T47D (cell line): ENCODE measurements at places on chromosomes 2 and 18.
A peak's percentile ranks its signal among the peaks of the same experiment; 100 is the strongest.

- no peak for DNase-seq
These were observed 29.7 kb downstream of the CARF start for GRCh38 chr2:202941771-202942170.

- DNase-seq: no peak
These were observed 112.5 kb upstream of the GLI2 start for GRCh38 chr2:120622886-120623753.

DNA sequence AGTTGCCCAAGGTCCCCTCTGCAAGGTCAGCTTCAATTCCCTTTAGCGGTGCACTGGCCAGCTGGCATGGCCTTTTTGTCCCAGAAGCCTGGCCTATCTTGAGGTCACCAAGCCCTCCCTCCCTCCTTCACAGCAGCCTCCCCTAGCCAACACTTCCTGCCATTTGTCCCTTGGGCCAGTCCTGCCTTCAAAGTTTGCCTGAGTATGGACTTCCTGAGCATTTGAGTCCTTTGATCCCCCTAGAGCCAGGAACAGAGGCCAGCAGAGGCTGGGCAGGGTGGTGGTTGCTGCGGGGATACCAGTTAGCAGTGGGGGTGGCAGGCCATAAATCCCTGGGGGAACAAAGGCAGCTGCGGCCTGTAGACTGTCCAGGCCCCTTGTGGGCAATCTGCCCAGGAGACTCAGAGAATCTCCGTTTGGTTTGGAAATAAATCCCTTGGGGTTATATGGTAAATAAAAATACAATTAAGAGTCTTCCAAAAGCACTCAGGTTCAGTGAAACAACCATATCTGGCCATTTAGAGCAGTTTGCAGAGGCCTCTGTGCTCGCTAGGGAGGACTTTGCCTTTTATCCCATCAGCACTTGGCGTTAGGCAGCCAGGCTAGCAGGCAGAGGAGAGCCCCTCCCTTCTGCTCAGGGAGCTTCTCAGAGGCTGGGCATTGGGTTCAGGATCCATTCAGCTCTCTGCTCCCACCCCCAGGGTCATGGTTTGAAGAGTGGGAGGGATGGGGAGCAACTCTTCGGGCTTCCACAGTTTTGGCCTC lies 3.1 kb upstream of the HES6 start:
- DNase-seq: no peak

DNA sequence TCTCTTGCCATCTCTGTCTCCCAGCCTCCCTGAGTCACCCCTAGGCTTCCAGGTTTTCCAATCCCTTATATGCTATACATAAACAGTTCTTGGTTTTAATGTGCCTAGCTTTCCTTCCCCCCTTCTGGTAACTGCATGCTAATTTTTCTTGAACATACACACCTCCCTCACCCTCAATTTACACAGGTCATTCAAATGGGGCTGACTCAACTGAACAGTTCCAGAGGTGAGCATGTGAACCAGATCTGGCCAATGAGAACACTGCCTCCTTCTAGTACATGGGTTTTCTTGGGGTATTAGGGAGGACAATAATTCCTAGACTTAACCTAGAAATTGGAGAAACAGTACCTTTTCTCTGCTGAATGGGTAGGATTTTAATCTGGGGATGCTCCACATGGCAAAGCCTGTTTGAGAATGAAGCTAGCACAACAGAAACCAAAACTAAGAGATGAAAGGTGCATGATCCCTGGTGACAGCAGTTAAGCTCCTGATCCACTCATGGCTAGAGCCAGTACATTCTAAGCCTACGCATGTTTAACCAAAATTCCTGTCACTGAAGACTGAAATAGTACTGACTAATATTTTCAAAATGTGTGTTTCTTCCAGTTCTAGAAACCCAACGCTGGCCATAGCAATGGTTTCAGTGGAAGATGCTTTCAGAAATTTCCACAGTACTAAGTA lies 11.8 kb downstream of the SLC25A12 start:
- DNase-seq: no peak

DNA sequence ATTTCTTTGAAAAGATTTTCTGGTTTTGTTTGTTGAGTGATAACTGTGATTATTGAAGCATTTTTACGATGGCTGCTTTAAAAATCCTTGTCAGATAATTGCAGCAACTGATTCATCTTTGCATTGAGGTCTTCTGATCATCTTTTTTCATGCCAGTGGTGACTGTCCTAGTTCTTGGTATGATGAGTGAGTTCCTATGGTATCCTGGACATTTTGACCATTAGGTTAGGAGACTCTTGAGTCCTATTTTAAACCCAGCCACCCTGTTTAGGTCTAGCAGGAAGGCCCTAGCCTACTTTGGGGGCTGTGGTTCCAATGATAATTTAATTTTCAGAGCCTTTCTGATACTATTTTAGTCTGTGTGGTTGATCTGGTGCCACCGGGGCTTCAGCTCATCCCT lies 72.7 kb upstream of the REV1 start:
- no peak for DNase-seq

DNA sequence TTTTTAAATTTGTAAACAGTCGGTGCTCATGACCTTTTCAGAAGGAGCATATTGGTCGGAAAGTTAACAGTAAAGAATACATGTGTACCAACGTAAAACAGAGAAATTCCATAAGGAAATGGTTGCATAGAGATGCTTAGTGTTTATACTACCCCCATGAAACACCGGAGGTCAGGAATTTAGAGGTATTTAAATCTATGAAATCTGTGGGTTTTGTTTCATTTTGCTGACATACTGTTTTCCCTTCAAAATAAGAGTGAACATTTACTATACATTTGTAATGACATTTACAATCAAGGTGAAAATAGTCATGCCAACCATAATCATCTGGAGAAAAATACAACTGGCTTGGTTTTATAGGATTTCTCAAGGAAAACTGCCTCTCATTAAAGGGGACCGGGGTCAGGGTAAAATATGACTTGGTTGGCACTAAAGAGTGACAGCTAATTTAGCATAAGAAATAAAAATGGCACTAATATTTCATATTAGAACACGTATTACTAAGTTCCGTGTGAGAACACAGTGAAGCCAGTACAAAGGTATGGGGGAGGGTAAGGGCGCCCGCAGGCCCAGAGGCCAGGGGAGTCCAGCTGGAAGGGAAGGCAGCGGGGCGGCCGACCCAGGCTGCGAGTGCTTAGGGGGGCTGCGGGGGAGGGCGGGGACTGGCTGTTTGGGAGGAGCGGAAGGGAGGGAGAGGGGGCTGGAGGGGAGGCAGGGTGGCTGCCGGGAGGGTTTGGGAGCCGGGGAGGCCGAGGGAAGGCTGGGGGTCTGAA lies 1.1 kb upstream of the RNU4ATAC start:
- no peak for DNase-seq

GRCh38 chr2:155412598-155412997 lies 714.1 kb downstream of the KCNJ3 start:
- no peak for DNase-seq

DNA sequence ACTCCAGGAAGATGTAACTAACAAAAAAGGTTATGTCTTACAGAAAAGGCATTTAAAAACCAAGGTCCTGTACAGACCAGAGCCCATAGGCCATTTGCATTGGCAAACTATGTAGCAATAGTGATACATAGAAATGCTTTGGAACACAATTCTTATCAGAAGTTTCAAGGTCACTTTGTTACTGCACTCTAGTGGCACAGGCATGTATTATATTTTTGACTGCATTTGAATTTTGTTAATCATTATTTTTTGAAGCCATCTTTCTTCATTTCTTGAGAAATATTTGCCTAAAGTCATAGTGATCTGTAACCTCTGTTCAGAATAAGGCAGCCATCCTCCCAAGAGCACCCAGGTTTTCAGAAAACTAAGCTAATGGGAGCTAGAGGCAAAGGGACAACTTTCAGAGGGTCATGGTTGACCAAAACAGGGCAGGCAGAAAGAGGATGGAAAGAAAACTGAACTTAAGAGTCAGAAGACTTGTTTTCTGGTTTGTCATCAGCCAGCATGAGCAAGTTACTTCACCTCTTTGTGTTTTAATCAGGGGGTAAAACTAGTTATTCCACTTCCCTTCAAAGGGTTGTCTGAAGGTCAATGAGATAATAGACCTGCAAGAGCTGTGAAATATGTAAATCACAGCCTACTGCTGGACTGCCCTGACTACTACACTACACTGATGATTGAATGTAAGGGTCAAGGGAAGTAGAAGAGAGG lies 41.5 kb downstream of the SLC38A11 start:
- peak; percentile 15 for DNase-seq

DNA sequence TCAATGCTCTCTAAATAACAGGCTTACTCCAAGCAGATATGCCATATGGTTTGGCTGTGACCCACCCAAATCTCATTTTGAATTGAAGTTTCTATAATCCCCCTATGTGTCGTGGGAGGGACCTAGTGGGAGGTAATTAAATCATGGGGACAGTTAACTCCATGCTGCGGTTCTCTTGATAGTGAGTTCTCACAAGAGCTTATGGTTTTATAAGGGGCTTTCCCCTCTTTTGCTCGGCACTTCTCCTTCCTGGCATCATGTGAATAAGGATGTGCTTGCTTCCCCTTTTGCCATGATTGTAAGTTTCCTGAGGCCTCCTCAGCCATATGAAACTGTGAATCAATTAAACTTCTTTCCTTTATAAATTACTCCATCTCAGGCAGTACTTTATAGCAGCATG lies 302.7 kb upstream of the ZC3H15 start:
- DNase-seq: no peak

- DNase-seq: no peak
These were observed 334.2 kb upstream of the LRRTM1 start for GRCh38 chr2:80638783-80639182.

- no peak for DNase-seq
These were observed 47.8 kb downstream of the SLC4A3 start for GRCh38 chr2:219675221-219675620.

DNA sequence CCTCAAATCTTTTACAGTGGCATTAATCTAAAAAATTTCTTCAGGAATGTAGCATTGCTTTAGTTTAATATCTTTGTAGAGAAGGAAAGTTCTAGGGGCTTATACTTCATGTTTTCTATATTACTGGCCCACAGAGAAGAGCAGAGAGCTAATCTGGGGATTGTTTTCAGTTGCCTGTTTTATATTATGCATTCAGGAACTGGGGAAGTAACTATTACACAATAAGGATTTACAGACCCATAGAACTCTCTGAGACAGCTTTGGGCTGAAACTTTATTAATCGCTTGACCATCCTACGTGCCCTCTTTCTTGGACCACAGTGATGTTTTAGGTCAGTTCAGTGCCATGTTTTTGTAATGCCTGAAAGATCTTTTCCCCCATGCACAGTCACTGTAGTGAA lies 29.9 kb downstream of the BIRC6 start:
- no peak for DNase-seq

- DNase-seq: no peak
These were observed 44.8 kb downstream of the PARD3B start for GRCh38 chr2:204590063-204590462.

DNA sequence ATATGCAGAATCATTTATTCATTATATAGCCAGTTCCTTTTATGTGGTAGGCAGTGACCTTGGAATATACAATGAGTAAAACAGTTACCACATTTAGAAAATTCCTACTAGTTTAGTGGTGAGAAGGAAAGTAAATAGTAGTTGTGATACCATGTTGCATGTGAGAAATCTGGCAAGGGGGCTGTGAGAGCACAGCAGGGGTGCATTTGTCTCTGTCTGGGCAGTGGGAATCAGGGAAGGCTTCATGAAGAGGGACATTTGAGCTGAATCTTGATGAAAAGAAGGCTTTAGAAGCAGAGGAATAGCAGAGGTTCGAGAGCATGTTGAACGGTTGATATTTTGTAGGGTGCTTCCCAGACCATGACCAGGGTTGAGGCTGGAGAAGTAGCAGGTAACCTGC lies 78.7 kb downstream of the RAB3GAP1 start:
- no peak for DNase-seq

GRCh38 chr18:67590571-67591141 lies 74.1 kb upstream of the DSEL start:
- no peak for DNase-seq

- DNase-seq: peak; percentile 24
These were observed 11.4 kb downstream of the CRYGD start for GRCh38 chr2:208112969-208113368.

DNA sequence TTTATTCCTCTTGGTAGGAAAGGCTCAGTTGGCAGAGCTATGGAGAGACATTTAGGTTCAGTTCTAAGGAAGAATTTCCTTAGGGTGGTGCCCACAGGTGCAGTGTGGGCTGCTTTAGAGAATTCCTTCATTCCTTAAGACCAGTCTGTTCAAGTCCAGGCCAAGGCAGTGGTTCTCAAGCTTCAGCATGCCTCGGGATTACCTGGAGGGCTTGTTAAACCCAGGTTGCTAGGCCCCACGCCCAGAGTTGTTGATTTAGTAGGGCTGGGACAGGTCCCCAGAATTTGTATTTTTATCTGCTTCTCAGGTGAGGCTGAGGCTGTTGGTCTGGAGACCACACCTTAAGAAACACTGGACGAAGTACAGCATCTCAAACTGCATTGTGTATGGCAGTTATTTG lies 68.9 kb downstream of the CERS6 start:
- DNase-seq: no peak

GRCh38 chr2:237593596-237594320 lies 3.2 kb upstream of the RAB17 start:
- DNase-seq: no peak

DNA sequence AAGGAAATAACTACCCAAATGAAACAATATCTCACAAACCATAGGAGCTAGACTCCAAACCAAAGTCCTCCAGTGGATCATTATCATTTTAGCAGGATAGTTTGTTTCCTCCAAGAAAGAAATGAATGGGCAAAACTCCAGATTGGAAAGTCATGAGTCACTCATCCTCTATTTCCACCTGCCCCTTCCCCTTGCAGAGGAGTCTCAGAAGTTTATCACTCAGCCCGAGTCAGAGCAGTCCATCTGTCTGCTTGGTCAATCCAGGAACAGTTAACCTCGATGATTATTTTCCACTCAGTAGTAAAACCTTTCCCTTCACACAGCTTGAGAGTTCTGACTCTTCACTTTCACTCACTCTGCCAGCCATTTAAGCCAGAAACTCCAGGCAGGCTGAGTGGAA lies 462.2 kb downstream of the BCL11A start:
- no peak for DNase-seq

- DNase-seq: no peak
These were observed 58.7 kb upstream of the CDH19 start for GRCh38 chr18:66662632-66663031.

DNA sequence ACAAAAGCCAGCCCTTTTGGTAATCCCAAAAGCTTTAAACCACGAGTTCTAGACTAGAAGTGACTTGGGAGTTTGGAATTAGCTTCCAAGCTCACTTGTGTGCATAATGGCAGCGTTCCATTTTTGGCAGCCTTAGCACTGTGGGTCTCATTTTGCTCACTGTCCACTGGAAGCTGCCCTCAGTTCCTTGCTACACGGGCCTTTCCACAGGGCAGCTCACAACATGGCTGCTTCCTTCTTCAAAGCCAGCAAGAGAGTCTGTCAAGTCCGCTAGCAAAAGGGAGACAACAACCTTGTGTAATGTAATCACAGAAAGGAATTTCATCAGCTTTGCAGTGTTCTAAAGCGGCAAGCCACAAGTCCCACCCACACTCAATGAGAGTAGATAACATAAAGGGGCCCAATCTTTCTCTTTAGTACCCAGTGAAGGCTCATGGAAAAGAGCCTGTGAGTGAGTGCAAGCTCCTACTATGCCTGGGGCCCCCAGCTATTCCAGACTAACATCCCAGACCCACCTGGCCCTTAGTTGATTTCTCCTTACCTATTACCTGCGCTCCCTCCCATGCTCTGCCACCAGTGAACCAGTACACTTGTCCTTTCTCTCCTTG lies 239.7 kb upstream of the FBXO11 start:
- DNase-seq: no peak
